ENCODE measurements at places on chromosomes 16 and 17. TPM values are rescaled to one million over a fixed set of nuclear protein-coding genes. Genes with fewer than 3 reads are reported as not detected.

GRCh38 chr17:794876-795275, 12.7 kb downstream of the MRM3 start:
- H3K27me3 ChIP-seq: no peaks in the 10 kb centered on the region
- peak overlapping the region; percentile 31 for H3K27ac ChIP-seq
- no peaks in the 10 kb centered on the region for H3K36me3 ChIP-seq
- DNase-seq: peak; percentile 87
- no peak overlapping the region for H3K4me3 ChIP-seq

GRCh38 chr17:79803421-79803996, 6.6 kb upstream of the CBX8 start:
- no peak overlapping the region for H3K27ac ChIP-seq
- no peaks in the 10 kb centered on the region for H3K36me3 ChIP-seq
- H3K4me3 ChIP-seq: no peak overlapping the region

DNA sequence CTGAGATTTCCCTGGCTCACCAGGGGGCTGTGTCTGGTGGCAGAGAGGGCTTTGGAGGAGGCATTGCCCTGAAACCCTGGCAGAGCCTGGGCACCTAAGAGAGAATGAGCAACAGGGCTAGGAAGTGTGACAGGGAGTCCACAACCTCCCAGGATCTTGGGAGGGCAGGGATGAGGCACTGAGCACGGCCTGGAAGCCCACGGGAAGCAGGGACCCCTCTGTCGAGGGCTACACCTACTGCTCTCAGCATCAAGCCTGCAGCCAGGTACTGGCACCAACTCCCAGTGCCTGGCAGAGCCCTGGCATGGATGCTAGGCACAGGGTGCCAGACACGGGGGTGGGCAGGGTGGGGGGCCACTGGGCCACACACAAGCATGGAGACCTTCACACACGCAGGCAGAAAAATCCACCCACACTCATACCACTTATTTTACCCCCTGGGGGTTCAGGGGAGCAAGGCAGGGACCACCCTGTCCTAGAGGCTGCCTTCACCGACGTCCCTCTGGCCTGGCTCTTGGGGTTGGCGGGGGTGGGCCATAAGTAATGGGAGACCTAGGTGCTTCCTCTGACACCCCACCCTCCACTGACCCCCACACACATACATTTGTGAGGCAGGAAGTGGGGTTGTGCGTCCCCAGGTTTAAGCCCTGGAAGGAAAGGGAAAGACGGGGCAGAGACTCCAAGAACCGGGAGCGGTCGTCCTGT, 970 bp upstream of the HSD11B2 start:
- peaks cover 27% of the 10 kb centered on the region for H3K27me3 ChIP-seq
- H3K27ac ChIP-seq: no peak overlapping the region
- no peak overlapping the region for H3K4me3 ChIP-seq
- no peak for DNase-seq
- peaks cover 17% of the 10 kb centered on the region for H3K4me1 ChIP-seq
- H3K36me3 ChIP-seq: no peaks in the 10 kb centered on the region

DNA sequence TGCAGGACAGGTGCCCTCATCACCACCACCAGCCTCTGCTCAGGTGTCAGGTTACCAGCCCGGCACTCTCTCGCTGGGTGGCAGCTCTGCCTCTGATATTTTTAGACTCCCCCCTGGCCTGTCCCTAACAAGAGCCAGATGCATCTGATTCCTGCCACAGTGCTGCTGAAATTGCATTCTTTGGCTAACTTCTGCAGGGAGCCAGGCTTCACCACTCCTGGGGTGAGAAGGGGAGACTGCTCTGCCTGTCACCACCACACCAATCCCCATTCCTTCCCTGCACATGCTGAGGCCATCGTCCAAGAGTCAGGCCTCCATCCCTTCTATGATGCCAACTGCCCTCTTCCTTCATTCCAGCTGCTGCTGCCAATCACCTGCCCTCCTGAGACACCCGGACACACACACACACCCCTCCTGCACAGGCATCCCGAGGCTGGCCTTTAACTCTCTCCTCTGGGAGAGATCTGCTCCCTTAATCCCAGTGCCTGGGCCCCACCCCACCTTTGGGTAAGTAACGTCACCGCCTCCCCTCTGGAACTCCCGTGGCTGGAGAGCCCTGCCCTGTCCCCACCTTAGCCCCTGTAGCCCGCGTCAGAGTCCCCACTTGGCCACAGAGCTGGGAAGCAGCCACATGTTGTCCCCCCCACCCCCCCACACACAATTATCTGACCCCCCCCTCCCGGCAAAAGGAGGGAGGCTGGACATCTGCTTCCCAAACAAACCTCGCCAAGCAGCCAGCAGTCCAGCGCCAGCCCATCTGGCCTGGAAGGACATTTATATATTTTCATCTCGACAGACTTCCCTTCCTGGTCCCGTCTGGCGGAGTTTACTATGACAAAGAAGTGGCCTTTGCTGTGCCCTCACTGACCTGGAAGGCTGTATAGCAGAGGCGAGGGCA, 2.8 kb downstream of the EMP2 start:
- H3K36me3 ChIP-seq: no peaks in the 10 kb centered on the region
- no peak overlapping the region for H3K27ac ChIP-seq

DNA sequence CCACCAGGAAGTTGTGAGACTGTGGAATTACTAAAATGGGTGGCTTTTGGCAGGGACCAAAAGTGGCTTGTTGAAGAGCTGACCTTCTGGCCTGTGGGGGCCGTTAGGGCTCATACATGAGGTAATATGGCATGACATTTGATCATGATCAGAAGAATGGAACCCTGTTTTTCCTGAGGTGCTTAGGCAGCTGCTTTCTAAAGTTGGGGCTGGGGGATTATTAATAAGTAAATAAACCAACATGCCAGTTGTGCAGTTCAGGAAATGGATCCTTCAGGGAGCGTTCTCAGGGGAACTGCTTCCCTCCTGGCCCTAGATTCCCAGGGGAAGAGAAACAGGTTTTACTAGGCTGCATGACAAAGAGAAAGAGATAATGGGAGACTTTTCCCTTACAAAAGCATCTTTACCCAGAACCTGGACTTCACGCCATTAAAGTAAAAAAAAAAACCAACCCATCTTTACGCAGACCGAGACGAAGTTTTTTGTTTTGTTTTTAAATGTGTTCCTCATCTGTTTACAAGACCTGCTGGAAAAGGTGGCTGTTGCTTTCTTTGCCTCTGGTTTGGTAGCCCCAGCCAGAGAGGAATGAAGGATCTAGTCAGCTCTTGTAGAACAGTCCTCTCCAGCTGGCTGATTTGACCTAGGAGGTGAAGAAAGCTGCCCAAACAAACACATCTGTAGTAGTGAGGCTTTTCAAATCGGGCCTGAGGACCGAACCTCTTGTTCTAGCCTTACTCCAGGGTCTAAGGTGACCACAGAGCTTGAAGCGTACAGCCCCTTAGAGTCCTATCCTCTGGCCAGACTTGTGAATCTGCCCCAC, 22.7 kb downstream of the YPEL2 start:
- H3K4me3 ChIP-seq: no peak overlapping the region
- no peak for DNase-seq
- H3K27ac ChIP-seq: peak overlapping the region; percentile 13

Gene PIGS
- 65.4 TPM for polyA plus RNA-seq

Gene MT1E
- 105 TPM for polyA plus RNA-seq

Gene SKA2
- 27.0 TPM for polyA plus RNA-seq

Gene ABCA9
- 1.4 TPM for polyA plus RNA-seq

Measured in hepatocyte (in vitro differentiated cells).